ENCODE measurements at places on chromosomes 1 and 21.

DNA sequence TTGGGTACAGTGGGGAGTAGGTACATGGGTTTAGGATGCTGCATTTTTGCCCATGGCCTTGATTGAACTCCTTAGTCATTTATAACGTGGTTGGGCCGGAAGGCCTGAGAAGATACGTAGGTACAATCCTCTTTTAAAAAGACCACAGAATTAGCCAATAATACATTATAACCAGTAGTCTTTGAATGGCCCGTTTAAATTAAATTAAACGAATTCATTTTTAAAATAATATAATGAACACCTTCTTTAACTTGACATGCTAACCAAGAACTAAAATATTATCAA, 20.1 kb upstream of the ADAR start:
- DNase-seq: no peak

- DNase-seq: no peak
Observed at GRCh38 chr1:147245586-147246021, 3.1 kb downstream of the CHD1L start.

GRCh38 chr21:41745971-41746743, 20.7 kb downstream of the RIPK4 start:
- no peak for DNase-seq

GRCh38 chr21:43603641-43604504, 55.4 kb downstream of the HSF2BP start:
- no peak for DNase-seq

DNA sequence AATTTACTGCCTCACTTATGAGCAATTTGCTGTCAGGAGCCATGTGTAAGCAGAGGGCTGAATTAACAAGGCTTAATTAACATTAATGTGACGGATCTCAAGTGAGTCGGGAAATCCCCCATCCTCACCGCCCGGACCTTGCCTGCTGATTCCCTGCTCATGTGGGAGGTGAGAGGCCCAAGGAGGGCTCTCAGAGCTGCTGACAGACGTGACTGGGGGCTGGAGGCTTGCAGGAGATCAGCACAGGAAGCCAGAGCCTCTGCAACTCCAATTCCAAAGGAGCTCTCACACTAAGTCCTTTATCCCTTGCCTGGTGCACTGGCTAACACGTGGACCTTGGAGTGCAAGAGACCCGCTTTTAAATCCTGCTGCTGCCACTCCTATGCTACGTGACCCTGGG, 19.4 kb downstream of the LRP8 start:
- no peak for DNase-seq

GRCh38 chr1:3880429-3881192, 19.5 kb downstream of the C1orf174 start:
- DNase-seq: no peak

GRCh38 chr1:201714542-201715329, 114.2 kb upstream of the IPO9 start:
- DNase-seq: no peak

GRCh38 chr1:162206749-162207635, 137.5 kb downstream of the NOS1AP start:
- DNase-seq: no peak

- no peak for DNase-seq
Observed at GRCh38 chr1:212127221-212127620, 91.7 kb downstream of the DTL start.

- DNase-seq: no peak
Observed at GRCh38 chr1:2556678-2557481, 709 bp downstream of the TNFRSF14 start.

GRCh38 chr1:183304440-183305107, 113.6 kb downstream of the NMNAT2 start:
- no peak for DNase-seq

DNA sequence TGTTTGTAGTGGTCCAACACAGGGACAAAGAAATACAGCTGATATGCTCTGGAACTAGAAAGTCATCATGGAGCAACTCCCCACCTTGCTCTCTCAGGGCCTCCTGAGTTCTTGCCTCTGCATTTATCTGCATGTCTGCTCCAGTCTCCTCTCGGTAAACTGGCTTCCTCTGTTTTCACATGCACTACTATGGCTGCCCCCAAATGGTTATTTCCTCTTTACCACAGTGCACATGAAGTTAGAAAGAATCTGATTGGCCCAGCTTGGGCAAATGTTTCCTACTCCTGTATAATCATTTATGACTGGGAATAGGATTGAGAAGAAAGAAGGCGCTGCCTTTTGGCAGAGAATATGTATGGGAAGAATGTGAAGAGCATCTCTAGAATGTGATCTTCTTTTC, 16.5 kb upstream of the PSMB2 start:
- no peak for DNase-seq

GRCh38 chr1:59977075-59977410, 50.5 kb upstream of the CYP2J2 start:
- no peak for DNase-seq

- no peak for DNase-seq
Observed at GRCh38 chr1:118717893-118718292, 270.2 kb downstream of the TBX15 start.

- no peak for DNase-seq
Observed at GRCh38 chr1:226882187-226882586, 11.8 kb downstream of the PSEN2 start.

GRCh38 chr1:221573756-221574155, 168.1 kb downstream of the DUSP10 start:
- no peak for DNase-seq

DNA sequence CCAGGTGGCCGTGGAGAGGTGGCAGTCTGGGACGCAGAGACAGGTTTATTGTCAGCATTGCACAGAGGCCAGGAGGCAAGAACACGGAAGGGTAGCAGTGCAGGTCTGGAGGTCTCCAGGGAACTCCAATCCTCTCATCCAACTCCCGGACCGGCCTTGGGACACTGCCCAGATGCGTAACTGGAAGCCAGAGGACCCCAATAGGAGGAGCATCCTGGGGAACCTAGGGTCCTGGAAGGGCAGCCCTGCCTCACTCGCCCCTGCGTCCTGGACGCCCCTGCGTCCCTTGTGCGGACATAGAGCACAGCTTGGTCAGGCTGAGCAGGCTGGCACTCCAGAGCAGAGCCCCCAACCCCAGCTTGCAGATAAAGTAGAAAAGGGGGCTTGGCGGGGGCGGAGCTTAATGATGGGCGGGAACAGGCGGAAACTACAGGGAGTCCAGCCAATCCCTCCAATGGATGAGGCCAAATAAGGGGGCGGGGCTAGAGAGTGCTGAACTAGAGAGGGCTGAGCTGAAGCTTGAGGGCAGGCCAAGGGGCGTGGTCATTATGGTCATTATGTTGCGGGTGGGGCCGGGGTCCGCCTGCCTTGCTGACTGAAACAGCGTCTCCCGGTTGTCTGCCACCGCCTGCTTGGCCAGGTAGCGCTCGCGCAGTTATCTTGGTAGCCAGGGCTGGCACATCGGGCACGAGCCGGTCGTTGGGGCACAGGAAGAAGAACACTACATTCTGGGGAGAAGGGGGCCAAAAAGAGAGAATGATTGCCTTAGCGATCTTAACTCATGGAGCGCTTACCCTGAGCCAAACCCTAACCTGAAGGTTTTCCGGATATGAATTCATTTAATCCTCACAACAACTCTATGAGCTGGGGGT, 3.7 kb upstream of the ARHGEF19 start:
- peak; percentile 61 for DNase-seq

- DNase-seq: peak; percentile 31
Observed at GRCh38 chr1:40532844-40533424, 1.5 kb downstream of the ZNF684 start.

DNA sequence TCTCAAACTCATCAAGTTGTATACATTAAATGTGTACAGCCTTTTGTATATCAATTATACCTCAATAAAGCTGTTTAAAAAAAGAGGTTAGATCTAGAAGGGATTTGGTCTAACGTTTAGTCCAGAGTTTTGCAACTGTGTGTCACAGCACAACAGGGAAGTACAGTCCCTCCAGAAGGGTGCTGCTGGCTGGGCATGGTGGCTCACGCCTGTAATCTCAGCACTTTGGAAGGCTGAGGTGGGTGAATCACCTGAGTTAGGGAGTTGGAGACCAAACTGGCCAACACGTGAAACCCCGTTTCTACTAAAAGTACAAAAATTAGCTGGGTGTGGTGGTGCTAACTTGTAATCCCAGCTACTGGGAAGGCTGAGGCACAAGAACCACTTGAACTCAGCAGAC, 78.3 kb upstream of the HAO2 start:
- no peak for DNase-seq

DNA sequence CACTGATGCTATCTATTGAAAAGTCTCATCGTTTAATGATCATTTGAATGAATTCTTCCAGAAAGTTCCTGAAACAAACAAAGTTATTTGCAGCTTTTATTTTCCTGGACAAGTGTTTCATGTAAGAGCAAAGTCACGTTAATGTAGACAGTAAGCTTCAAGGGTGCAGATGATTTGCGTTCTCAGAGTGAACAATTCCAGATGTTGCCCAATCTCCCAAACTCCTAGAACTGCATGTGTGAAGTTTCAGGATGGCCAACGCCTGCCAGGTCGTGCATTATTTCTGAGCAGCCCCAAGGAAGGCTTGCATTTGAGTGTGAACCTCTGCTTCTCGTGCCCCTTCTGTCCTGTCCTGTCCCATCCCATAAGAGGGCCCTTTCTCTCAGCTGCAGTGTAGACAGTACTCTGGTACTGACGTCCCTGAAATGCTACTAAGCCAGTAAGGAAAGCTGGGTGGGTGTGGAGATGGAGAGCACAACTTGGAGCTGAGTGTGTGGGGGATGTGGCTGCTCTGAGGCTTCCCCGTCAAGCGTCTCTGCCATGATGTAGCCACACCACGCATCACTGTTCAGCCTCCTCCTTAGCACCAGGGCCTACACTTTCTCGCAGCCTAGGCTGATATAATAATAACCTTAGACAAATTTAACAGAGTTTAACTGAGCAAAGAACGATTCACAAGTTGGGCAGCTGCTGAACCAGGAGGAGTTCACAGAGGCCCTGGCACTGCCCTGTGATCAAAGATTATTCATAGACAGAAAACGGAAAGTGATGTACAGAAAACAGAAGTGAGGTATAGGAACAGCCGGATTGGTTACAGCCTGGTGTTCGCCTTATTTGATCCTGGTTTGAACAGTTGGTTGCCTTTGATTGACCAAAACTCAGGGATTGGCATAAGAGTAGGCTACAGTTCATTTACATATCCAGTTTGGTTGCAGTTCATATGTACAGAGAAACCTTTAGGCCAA, 50.4 kb downstream of the RHOU start:
- DNase-seq: no peak

GRCh38 chr1:31181515-31182343, 58.0 kb downstream of the NKAIN1 start:
- DNase-seq: peak; percentile 60

DNA sequence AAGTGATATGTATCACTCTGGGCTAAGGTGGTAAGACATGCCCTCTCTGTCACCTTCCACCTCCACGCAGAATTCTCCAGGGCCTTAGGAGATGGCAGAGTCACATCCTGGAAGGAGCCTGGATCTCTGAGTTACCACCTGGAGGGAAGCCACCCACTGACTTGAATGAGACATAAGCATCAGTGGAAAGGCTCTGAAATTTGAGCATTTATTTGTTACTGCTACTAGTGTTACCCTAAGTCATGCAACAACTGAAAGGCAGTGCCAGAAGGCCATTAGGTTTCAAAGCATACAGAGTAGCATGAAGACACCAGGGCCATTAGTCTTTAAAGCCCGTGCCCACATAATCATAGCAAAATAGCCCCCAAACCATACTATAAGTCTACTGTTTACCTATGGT, 230.3 kb upstream of the IRF2BP2 start:
- DNase-seq: no peak

DNA sequence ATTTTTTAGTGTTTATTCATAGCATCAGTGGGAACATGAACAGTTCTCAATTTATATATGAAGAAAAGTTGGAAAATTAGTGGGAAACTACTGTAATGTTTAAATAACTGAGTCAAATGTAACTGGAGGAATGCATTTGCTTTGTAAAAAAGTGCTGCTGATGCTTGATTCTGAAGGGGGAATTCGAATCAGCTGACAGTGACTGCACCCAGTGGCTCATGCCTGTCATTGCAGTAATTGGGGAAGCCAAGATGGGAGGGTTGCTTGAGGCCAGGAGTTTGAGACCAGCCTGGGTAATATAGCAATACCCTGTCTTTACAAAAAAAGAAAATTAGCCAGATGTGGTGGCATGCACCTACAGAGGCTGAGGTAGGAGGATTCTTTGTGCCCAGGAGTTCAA, 398.4 kb downstream of the ZP4 start:
- no peak for DNase-seq

- DNase-seq: no peak
Observed at GRCh38 chr1:212542761-212543187, 65.8 kb upstream of the ATF3 start.

GRCh38 chr1:233327651-233328141, at the start of gene MAP3K21:
Gene MAP3K21 (plus strand): TSS chr1:233327724. CDS start chr1:233328029, 305 bp downstream.
- no peak for DNase-seq

- DNase-seq: no peak
Observed at GRCh38 chr1:164905869-164906268, 346.9 kb downstream of the PBX1 start.

DNA sequence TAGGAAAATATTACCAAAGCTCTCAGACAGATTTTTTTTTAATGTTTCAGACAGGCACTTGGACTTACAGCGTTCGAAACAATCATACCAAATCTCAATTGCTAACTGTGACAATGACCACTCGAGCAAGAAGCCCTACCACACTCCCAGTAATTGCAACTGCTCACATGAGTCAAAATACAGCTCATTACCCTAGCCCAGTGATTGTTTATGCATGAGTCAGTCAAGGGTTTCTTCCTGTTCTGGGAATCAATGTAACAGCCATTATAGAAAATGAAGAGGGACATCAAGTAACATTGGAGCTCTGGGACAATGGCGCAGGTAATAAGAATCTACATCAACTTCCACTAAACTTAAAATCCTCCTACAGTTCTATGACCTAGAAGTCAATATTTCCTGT, 56.1 kb upstream of the SH3GLB1 start:
- DNase-seq: no peak

- DNase-seq: no peak
Observed at GRCh38 chr1:245313576-245313975, 158.8 kb downstream of the KIF26B start.

- no peak for DNase-seq
Observed at GRCh38 chr21:14699433-14700407, 153.6 kb upstream of the SAMSN1 start.

- DNase-seq: no peak
Observed at GRCh38 chr1:170596701-170597100, 64.7 kb downstream of the GORAB start.

- no peak for DNase-seq
Observed at GRCh38 chr1:190328361-190328760, 149.3 kb downstream of the BRINP3 start.

DNA sequence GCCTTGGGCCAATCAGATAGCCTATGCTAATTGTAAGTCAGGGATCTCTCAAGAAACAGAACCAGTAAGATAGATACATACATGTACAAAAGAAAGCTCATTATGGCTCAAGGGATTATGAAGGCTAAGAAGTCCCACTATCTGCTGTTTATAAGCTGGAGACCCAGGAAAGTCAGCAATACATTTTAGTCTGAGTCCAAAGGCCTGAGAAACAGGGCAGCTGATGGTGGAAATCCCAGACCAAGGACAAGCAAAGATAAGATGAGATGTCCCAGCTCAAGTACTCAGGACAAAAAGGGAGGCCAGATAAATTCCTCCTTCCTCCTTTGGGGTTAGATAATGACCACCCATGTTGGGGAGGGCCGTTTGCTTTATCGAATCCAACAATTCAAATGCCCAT, 269.9 kb downstream of the AJAP1 start:
- DNase-seq: no peak

GRCh38 chr1:208103597-208104513, 140.3 kb downstream of the PLXNA2 start:
- DNase-seq: no peak

- no peak for DNase-seq
Observed at GRCh38 chr1:187853505-187853904, 1024.8 kb downstream of the PLA2G4A start.

GRCh38 chr1:34721646-34722355, 33.0 kb upstream of the GJB5 start:
- DNase-seq: no peak

Measured in stimulated activated naive CD8-positive, alpha-beta T cell treated with anti-CD3 and anti-CD28 coated beads, Interleukin-15, amount 100 ng/mL, for 72 hours (primary cell).